Activated naive CD8-positive, alpha-beta T cell treated with anti-CD3 and anti-CD28 coated beads, Interleukin-2, amount 10 ng/mL, durations not matched to agents 7 days and 5 days (primary cell): ENCODE measurements at places on chromosomes 12 and 14. TPM values are rescaled to one million over a fixed set of nuclear protein-coding genes. Genes with fewer than 3 reads are reported as not detected.
A peak's percentile ranks its signal among the peaks of the same experiment; 100 is the strongest.

- no peak overlapping the region for H3K27ac ChIP-seq
- H3K27me3 ChIP-seq = peaks cover 11% of the 10 kb centered on the region
- no peak for DNase-seq
- H3K4me3 ChIP-seq = no peak overlapping the region
- no peaks in the 10 kb centered on the region for H3K36me3 ChIP-seq
These were observed 87.2 kb downstream of the C12orf75 start for GRCh38 chr12:105417732-105418131.

GRCh38 chr12:30533558-30534265 is 162.0 kb downstream of the IPO8 start:
- DNase-seq = no peak
- H3K27me3 ChIP-seq = no peaks in the 10 kb centered on the region
- H3K4me1 ChIP-seq = no peaks in the 10 kb centered on the region
- H3K36me3 ChIP-seq = no peaks in the 10 kb centered on the region

Gene PLEKHG7
- not detected for total RNA-seq

Gene OR4K17
- total RNA-seq = not detected

Gene CCDC175
- not detected for total RNA-seq

- H3K27me3 ChIP-seq = peaks cover 38% of the 10 kb centered on the region
- peaks cover 8% of the 10 kb centered on the region for H3K4me1 ChIP-seq
- H3K27ac ChIP-seq = no peak overlapping the region
- H3K4me3 ChIP-seq = peak overlapping the region; percentile 68
These were observed 547 bp upstream of the PYGL start for GRCh38 chr14:50944647-50945413.

GRCh38 chr14:24903337-24903736 is 146.6 kb downstream of the STXBP6 start:
- DNase-seq = no peak
- no peaks in the 10 kb centered on the region for H3K36me3 ChIP-seq
- H3K27me3 ChIP-seq = peaks cover 18% of the 10 kb centered on the region
- no peaks in the 10 kb centered on the region for H3K4me1 ChIP-seq
- no peak overlapping the region for H3K4me3 ChIP-seq

DNA sequence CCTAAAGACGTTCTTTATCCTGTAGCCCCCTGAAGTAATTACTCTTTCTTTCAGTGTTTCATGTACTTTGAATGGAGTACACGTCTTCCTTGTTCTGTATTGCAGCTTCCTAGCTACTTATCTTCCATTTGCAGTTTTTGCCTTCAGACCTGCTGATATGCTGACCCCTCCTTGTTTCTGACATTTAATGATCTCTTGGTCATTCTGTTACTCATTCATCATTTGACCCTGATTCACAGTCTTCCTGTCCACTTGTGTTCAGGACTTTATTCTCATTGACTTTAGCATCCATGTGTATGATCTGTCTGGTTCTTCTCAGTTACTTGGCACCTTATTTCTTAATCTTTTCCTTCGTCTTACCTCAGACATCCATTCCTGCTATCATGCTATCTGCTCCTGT is 22.2 kb downstream of the CPSF2 start:
- no peaks in the 10 kb centered on the region for H3K27me3 ChIP-seq
- no peak overlapping the region for H3K27ac ChIP-seq
- DNase-seq = no peak
- H3K4me1 ChIP-seq = peaks cover 2% of the 10 kb centered on the region
- no peak overlapping the region for H3K4me3 ChIP-seq

DNA sequence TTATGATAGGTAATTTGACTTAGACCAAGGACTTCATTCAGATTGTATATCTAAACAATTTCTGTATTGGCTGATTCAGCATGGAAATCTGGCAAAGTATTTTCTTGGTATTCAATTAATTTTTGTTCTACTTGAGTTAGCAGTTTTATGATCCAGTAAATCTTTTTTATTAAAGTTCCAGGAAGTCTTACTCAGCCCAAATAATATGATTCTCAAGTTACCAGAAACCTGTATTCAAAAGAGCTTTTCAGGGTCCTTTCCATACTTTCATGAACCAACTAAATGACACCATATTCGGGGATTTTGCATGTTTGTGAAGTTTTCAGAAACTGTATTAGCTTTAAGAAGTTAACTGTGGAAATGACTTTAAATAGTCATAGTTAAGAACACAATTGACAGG is 662.6 kb downstream of the LRFN5 start:
- H3K27ac ChIP-seq = no peak overlapping the region
- no peak overlapping the region for H3K4me3 ChIP-seq
- no peaks in the 10 kb centered on the region for H3K36me3 ChIP-seq
- H3K27me3 ChIP-seq = no peaks in the 10 kb centered on the region
- no peaks in the 10 kb centered on the region for H3K4me1 ChIP-seq
- DNase-seq = no peak

DNA sequence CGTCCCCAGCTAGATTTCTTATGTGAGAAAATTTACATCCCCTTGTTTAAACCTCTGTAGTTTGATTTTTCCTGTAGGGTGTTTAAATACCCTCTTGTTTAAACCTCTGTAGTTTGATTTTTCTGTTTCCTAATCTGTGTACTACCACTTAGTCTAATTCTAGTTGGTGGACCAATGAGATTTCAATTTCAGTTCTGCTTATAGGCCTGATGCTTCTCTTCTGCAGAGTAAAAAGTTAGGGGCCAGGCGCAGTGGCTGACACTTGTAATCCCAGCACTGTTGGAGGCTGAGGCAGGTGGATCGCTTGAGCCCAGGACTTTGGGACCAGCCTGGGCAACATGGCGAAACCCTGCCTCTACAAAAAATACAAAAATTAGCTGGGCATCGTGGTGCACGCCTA is 11.5 kb downstream of the UBC start:
- no peaks in the 10 kb centered on the region for H3K27me3 ChIP-seq
- H3K4me3 ChIP-seq = no peak overlapping the region
- peaks cover 17% of the 10 kb centered on the region for H3K4me1 ChIP-seq

GRCh38 chr12:21346542-21347205 is 12.0 kb upstream of the SLCO1A2 start:
- no peak overlapping the region for H3K27ac ChIP-seq
- H3K36me3 ChIP-seq = no peaks in the 10 kb centered on the region
- DNase-seq = no peak
- H3K4me3 ChIP-seq = no peak overlapping the region

Gene ADCY4
- 6.3 TPM for total RNA-seq

Gene IL23A
- 10.2 TPM for total RNA-seq

DNA sequence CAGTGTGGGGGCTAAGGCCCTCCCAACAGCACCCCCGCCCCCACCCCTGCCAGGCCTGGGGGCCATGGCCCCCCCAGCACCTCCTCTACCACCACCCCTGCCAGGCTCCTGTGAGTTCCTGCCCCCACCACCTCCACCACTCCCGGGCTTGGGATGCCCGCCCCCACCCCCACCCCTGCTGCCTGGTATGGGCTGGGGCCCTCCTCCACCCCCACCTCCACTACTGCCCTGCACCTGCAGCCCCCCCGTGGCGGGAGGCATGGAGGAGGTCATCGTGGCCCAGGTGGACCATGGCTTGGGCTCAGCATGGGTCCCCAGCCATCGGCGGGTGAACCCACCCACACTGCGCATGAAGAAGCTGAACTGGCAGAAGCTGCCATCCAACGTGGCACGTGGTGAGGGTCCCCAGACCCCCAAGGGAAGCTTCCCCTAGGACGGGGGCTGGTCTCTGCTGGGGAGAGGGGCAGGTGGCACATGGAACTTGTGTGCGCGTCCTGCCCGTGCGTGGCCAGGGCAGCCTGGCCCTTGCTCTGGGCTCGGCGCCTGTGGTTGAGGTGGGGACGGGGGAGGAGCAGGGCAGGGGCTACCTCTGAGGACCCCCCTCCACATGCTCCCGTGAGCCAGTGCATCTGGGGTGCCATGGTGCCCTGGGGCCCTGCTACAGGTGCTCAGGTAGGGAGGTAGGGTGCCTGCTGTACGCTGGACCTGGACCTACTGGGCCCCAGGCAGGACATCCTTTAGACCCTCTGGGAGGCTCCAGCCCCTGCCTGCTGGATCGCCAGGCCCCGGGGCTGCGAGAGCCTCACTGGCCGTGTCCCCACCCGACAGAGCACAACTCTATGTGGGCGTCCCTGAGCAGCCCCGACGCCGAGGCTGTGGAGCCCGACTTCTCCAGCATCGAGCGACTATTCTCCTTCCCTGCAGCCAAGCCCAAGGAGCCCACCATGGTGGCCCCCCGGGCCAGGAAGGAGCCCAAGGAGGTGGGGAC is 16.1 kb upstream of the ADSS1 start:
- H3K4me3 ChIP-seq = no peak overlapping the region
- no peaks in the 10 kb centered on the region for H3K27me3 ChIP-seq
- peaks cover 7% of the 10 kb centered on the region for H3K36me3 ChIP-seq

DNA sequence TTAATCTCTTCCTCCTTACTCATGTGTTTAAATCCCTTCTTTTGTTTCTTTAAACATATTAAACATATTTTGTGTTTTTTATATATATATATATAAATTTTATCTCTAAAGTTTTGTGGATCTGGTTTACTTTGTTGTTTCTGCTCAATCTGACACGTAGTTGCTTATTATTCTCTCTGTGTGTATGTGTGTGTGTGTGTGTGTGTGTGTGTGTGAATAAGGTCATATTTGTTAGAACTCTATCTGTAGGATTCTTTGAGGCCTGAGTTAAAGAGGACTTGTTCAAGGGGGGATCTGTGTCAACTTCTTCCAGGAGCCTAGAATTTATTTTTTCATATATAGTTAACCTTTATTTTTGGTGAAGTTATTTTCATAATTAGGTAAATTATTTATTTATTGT is 2.7 kb downstream of the GPR65 start:
- no peak for DNase-seq
- H3K27ac ChIP-seq = peak overlapping the region; percentile 82
- H3K4me3 ChIP-seq = peak overlapping the region; percentile 79
- peaks cover 59% of the 10 kb centered on the region for H3K4me1 ChIP-seq

GRCh38 chr12:101803978-101804377 is 26.8 kb downstream of the GNPTAB start:
- H3K27me3 ChIP-seq = no peaks in the 10 kb centered on the region
- H3K36me3 ChIP-seq = peaks cover 31% of the 10 kb centered on the region
- H3K4me3 ChIP-seq = no peak overlapping the region

GRCh38 chr12:113936460-113936859 is 29.7 kb downstream of the RBM19 start:
- no peak for DNase-seq
- no peaks in the 10 kb centered on the region for H3K27me3 ChIP-seq
- no peak overlapping the region for H3K4me3 ChIP-seq
- no peaks in the 10 kb centered on the region for H3K4me1 ChIP-seq

Gene ANGEL1
- 17.3 TPM for total RNA-seq

Gene ATF1
- total RNA-seq = 39.1 TPM

Gene B4GALNT1
- 0.65 TPM for total RNA-seq

Gene MOK
- 2.7 TPM for total RNA-seq

Gene NRL
- 3.3 TPM for total RNA-seq

DNA sequence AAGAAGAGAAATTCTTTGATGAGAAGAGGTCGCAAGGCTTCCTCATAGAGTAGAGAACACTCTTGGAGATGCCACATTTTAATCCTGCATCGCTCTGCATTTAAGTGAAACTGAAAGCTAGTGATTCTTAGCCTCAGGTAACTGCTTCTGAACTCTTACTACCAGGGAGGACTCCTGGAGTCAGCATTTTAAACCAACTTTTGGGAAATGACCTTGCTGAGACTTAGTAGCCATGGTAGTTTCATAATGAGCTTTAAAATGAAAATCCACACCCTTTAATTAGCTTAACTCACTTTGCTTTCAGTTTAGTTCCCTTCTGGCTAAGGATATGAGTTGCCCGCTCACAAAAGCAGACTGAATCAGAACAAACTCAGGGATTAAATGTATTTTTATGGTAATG is 80.3 kb downstream of the SYNE2 start:
- peaks cover 17% of the 10 kb centered on the region for H3K36me3 ChIP-seq
- DNase-seq = no peak
- peaks cover 24% of the 10 kb centered on the region for H3K4me1 ChIP-seq
- no peaks in the 10 kb centered on the region for H3K27me3 ChIP-seq
- H3K4me3 ChIP-seq = peak overlapping the region; percentile 41

DNA sequence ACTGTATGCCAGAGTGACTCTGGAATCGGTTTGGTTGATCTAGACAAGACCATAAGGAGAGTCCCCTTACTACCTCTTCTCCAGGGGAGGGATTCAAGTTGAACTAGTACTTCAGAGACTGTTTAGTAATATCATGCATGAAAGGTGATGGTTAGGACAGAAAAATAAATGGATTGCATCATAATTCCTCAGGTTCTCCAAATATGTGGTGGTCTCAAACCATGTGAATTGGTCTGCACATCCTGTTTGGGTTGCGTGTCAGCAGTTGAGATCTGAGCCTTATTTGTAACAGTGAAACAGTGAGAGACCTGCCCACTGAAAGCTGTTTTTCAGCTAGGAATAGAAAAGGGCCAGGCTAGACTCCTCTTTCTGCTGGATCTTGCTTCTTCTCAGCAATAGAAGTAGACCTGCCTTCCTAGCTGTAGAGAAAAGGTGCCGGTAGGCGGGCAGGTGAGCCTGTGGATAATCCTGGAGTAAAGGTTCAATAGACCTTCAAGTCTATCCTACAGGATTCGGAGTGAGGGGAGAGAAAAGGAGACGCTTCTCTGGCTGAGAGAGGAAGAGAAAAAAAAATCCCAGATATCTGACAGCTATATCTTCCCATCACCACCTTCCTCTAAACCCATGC is 258.5 kb upstream of the E2F7 start:
- peak overlapping the region; percentile 56 for H3K4me3 ChIP-seq
- H3K27ac ChIP-seq = no peak overlapping the region
- peaks cover 47% of the 10 kb centered on the region for H3K27me3 ChIP-seq
- H3K36me3 ChIP-seq = peaks cover 2% of the 10 kb centered on the region
- no peak for DNase-seq
- H3K4me1 ChIP-seq = peaks cover 7% of the 10 kb centered on the region

DNA sequence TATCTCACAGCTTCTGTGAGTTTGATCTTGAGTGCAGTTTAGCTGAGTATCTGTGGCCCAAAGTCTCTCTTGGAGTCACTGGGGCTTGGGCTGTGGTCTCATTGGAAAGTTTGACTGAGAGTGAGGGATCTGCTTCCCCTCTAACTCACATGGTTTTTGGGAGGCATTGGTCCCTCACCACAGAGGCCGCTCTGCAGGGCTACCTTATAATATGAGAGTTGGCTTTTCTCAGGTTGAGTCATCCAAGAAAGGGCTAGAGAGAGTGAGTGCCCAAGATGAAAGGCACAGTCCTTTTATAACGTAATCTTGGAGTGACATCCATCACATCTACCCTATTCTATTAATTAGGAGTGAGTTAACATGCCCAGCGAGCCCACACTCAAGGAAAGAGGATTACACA is 175.8 kb downstream of the SLC41A2 start:
- no peak overlapping the region for H3K27ac ChIP-seq
- H3K27me3 ChIP-seq = peaks cover 10% of the 10 kb centered on the region
- peaks cover 3% of the 10 kb centered on the region for H3K36me3 ChIP-seq
- no peak for DNase-seq
